HEK293T (cell line): ENCODE measurements at places on chromosomes 5 and 9.

GRCh38 chr5:150335778-150336177 lies 21.7 kb upstream of the TCOF1 start:
- no peak for DNase-seq

GRCh38 chr5:56808211-56808610 lies 7.1 kb upstream of the MAP3K1 start:
- DNase-seq, result no peak

DNA sequence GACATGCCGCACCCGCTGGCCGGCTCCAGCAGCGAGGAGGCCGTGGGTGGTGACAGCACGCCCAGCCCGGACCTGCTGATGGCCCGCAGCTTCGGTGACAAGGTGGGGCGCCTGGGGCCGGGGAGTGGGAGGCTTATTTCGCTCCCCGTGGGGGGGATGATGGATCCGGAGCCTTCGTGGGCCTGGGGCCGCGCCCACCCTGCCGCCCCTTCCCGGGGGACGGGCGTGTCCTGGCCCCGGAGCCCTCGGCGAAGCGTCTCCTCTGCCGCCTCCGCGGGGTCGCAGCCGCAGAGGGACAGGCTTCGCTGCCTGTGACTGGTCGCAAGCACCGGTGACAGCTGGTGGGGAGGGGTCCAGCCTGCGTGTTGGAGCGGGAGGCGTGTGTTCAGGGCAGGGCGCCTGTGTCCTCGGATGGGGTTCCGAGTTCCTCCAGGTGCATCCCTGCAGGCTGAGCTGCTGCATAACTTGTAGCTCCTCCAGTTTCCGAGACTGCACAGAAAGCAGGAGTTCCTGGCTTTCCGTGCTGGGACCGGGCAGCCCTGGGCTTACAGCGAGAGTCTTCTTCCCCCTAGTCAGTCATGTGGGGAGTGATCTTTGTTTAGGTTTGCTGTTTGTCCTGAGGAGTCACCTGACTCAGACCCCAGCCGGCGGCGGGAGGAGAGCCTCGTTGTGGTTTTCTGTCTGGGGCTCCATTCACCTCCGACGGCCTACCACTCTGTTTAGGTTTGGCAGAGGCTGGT lies 666 bp downstream of the SNX30 start:
- peak; percentile 55 for DNase-seq

GRCh38 chr5:93280518-93280917 lies 300.5 kb downstream of the NR2F1-AS1 start:
- no peak for DNase-seq

GRCh38 chr9:98935071-98935505 lies 8.6 kb upstream of the COL15A1 start:
- no peak for DNase-seq
